ENCODE measurements at places on chromosomes 16 and 17.
A peak's percentile ranks its signal among the peaks of the same experiment; 100 is the strongest.

DNA sequence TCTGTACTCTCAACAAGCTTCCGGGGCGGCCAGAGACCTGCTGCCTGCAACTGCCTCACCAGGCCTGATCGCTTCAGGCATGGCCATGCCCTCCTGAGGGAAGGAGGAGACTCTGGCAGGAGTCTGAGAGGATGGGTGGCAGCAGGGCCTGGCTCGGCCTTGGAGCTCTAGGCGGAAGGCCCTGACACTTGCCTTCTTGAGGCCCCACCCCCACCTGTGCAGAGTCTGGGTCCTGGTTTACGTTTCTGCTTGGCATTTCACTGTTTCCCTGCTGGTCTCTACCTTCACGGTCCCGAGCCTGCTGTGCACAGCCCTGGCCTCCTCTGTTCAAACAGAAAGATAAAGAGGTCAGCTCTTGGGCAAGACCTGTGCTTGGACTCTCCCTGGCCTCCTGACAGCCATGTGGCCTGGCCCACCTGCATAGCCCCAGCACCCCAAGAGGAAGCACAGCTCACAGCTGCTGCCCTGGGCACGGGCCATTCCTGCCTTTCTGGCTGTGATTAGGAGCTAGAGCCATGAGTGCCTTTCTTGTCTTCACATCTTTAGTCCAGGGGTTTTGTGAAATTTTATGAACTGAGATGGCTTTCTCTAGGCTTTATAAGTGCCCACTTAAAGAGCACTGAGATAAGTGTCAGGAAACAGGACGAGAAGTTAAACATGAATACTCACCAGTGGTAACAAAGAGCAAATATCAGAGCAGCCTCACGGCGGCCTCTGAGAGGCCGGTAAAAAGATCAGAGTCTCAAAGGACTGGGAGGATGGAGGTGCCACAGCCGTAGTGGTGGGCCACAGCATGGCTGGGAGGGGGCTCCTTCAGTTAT is 25.6 kb upstream of the MTSS2 start:
- DNase-seq, result no peak

GRCh38 chr17:46194393-46195216 is 1.4 kb upstream of the KANSL1 start:
- DNase-seq, result peak; percentile 42

DNA sequence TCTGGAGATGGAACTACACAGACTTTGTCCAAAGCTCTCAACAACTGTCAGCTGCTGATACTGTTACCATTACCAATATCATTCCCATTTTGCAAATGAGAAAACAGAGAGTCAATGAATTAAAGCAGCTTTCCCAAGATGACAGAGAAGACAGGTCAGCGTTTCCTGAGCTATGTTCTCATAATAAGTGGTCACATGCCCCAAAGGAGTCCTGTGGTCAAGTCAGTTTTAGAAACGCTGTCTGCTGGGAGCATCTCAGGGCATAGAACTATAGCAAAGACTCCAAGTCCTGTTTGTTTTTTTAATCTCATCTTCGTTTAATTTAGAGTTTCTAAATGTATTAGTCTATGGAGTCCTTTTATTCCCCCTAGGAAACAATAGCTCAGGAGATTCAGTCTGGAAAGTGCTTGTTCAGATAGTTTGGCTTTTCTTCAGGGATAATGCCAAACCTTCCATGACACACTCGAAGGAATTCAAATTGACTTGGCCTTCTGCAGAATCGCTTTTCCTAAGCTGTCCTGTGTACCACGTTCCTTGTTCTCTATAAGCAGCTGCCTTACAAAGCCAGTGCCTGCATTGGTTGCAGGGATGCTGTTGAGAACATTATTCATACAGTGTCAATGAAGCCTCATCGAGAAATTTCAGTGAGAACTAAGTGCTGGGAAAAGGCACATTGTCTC is 12.1 kb downstream of the CCDC42 start:
- no peak for DNase-seq

DNA sequence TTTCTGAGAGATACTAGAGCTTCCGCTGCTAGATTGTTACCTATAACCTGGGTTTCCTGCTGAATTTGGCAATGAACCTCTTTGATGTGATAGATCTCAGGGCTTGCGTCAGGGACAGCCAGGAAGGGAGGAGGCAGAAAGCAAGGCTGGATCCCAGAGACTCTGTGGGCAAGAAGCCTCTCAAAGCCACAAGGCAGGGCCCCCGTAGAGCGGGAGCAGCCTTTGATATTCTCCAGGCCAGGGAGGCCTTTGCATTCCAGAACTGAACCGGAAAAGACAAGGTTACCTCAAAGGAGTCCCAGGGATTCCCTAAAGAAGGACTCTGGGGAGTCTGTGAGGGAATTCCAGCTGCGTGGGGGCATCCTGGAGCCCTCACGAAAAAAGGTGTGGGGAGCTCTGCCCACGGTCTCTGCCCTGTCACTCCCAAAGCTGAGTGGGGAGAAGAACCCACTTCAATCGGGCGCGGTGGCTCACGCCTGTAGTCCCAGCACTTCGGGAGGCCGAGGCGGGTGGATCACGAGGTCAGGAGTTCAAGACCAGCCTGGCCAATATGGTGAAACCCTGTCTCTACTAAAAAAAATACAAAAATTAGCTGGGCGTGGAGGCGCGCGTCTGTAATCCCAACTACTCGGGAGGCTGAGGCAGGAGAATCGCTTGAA is 14.3 kb upstream of the SCIMP start:
- DNase-seq, result no peak
